ENCODE measurements at places on chromosomes 4 and X.

DNA sequence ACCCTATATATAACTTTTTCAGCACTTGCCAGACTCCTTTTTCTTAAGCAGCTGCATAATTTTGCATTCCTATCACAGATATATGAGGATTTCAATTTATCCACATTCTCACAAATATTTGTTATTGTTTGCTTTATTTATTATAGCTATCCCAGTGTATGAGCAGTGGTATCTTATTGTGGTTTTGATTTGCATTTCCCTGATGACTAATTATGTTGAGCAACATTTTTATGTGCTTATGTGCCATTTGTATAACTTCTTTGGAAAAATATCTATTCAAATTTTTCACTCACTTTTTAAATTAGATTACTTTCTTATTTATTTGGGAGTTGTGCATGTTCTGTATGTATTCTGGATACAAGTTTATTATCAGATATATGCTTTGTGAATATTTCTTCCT, 361.9 kb downstream of the KCTD8 start:
- no peak for DNase-seq

- DNase-seq, result no peak
These were observed 55.6 kb downstream of the SPATA18 start for GRCh38 chr4:52106660-52107059.

- no peak for DNase-seq
These were observed 50.4 kb downstream of the SHROOM3 start for GRCh38 chr4:76485450-76485849.

DNA sequence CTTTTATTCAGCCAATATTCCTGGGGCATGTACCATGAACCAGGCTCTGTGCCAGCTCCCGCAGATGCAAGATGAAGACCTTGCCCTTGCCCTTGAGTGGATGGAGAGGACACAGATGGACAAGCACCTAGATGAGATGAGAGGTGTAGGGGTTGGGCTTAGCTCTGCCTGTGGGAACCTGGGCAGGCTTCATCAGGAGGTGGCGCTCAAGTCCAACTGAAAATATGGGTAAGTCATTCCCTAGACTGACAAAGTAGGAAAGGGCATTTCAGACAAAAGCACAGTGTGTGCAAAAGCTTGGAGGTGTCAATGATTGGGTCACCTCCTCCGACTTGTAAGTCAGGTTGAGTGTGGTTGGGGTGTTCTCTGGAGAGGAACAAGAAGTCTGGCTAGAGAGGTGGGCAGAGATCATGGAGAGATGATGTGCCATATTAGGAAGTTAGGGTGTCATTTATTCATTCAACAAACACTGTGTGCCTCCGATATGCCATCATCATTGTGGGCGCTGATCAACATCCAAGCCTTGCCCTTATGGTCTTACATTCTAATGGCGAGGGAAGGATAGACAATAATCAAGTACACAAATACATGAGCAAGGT, 64.6 kb downstream of the ANAPC4 start:
- no peak for DNase-seq

GRCh38 chr4:41290479-41290878, 33.8 kb downstream of the UCHL1 start:
- no peak for DNase-seq

GRCh38 chrX:136747003-136747986, 33.4 kb downstream of the ARHGEF6 start:
- no peak for DNase-seq

DNA sequence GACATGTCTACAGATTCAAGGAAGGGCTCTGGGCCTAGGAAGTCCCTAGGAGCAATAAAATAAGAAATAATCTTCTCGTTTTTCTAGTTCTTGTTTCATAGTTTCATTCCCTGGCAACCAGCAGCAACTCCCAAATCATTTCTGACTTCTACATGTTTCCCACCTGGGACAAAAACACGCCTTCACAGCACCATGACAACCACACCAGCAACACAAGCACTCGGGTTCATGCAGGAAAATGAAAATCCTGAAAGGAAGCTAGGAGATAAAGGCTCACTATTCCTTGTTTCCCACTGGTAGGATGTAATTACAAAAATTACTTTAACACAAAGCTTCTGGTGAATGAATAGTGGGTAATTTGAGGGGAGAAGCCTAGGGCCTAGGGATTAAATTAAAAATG, 158.9 kb downstream of the ADAMTS3 start:
- DNase-seq, result no peak

- DNase-seq, result no peak
These were observed 450.9 kb upstream of the NR3C2 start for GRCh38 chr4:148893095-148893494.

DNA sequence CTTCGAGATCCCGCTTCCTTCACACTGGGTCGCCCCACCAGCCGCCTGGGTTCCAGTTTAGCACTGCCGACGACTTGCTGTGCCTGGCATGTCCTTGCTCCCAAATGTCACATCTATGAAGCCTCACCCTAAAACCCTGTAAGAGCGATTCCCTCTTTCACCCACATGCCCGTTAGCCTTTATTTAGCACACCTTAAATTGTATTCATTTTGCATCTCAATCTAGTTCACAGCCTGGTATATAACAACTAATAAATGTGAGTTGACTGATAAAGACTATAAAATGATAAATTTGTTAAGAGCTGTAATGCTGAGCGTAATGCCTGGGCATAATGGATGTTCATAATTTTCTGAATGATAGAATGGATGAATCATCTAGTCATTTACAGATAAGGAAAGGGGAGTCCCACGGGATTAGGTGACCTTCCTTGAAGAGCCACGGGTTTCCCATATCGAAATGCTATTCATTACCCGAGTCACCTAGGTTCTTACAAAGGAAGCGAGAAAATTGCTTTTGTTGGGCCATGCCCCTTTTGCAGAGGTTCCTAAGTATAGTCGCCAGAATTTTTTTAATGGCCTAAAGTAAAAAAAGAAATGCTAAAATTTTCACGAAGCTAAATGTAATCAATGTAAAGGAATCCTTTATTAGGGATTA, 1.1 kb upstream of the AP1S2 start:
- DNase-seq, result no peak

DNA sequence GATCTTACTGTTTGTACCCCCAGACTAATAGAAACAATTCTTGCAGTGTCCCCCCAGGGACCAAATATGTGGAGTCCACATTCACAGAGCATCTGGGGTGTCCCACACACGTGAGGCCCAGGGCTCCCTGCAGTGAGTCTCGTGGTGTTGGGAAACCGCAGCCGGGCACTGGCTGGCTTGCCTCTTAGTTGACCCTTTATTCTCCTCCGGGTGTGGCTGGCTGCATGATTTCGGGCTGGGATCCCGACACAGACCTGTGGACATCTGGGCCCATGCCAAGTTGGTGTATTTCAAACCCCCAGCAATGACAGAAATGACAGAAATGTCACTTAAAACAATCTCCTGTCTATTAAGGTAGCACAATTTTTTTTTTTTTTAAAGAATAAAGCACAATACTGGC, 15.6 kb upstream of the CLDN24 start:
- no peak for DNase-seq

GRCh38 chrX:39507617-39508299, 590.0 kb downstream of the BCOR start:
- no peak for DNase-seq

GRCh38 chrX:12955882-12956703, 18.8 kb upstream of the TMSB4X start:
- no peak for DNase-seq

DNA sequence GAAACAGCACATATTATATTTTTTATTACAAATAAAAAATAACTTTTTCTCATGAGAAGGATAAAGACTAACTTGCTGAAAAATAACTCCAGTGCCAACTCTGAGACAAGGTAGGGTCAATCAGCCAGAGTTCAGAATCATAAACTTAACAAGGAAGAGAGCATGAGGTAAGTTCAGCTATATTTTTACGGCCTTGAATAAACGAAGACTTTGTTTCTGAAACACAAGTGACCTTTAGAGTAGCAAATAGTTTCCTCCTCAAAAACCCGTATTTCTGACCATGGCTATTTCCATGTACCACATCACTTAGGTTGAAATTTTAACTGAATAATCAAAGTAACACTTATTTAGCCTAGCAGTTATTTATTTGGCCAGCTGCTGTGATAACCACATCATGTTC, 45.5 kb downstream of the PRDM5 start:
- DNase-seq, result no peak

GRCh38 chr4:8201321-8201781, 2.3 kb downstream of the SH3TC1 start:
- DNase-seq, result no peak

DNA sequence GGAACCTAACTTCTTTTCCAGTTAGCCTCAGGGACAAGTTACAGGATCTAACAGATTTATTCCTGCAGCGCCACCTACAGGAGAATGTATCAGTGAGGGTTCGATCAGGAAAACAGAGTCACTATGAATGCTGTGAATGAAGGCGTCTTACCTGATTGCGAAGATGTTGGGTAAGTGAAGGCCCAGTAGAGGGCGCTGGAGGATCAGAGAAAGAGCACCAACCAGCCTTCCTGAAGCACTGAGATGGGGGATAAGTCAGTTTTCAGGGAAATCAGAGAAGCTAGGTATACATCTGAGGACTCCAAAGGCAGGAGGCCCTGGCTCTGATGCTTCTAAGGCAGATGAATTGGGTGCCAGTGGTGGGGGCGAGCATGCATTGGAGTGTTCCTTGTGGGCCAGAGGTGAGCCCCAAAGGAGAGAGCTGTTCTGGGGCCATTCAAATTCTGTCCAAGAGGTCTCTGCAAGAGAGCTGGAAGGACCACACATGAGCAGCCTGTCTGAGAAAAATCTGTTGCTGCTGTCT, 169.9 kb upstream of the AADAT start:
- DNase-seq, result no peak

GRCh38 chr4:83115000-83115399, 471 bp upstream of the PLAC8 start:
- DNase-seq, result no peak

- no peak for DNase-seq
These were observed 815 bp downstream of the EIF4E start for GRCh38 chr4:98928131-98928504.

DNA sequence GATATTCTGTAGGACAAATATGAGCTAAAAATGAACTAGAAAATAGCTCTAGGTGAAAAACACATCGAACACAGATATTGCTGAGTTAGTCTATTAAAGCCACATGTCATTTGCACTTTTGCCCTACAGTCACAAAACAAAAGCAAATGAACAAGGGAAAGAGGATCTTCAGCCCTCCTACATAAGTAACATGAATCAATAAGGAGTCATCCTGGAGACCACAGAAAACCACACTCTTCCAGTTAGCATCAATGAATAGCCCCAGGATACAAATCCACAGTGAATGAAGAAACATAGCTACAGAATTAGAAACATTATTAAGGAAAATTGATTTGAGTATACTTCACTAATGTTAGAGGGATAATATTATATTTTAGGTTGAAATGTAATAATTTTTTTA, 311.4 kb downstream of the MAPK10 start:
- no peak for DNase-seq

GRCh38 chr4:184287697-184288255, 70.1 kb upstream of the ENPP6 start:
- DNase-seq, result no peak

GRCh38 chrX:154607370-154607769, 11.7 kb downstream of the CTAG1B start:
- no peak for DNase-seq

GRCh38 chrX:84320614-84321013, 132.6 kb upstream of the RPS6KA6 start:
- DNase-seq, result no peak
